ENCODE measurements at places on chromosomes 11 and 22.
A peak's percentile ranks its signal among the peaks of the same experiment; 100 is the strongest.

DNA sequence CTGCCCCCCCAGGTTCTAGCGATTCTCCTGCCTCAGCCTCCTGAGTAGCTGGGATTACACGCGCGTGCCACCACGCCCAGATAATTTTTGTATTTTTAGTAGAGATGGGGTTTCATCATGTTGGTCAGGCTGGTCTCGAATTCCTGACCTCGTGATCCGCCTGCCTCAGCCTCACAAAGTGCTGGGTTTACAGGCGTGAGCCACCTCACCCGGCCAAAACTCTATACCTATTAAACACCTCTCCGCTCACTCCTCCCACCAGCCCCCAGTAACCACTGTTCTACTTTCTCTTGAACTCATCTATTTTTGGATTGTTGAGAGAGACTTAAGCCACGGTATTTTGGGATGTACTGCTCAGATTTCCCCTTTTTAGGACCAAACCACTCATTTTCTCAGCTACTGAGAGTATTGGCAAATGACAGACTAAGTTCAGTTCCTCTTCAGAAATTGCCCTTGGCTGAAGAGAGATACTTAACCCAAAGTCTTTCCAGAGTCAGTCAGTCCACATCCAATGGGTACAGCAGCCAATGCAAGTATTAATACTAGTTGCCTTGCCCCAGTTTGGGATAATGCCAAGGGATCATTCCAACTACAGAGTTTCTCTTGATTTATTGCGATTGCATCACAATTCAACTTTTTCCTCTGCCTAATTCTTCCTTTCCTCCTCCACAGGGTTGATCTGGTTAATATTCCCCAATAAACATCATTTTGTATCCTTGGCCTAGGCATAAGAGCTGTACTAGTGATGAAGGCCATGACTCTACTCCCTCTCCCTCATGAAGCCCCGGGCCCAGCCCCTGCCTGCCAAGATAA, 36.8 kb upstream of the CSTF3 start:
- DNase-seq = no peak

GRCh38 chr11:17418444-17419081, 30.1 kb upstream of the KCNJ11 start:
- no peak for DNase-seq

DNA sequence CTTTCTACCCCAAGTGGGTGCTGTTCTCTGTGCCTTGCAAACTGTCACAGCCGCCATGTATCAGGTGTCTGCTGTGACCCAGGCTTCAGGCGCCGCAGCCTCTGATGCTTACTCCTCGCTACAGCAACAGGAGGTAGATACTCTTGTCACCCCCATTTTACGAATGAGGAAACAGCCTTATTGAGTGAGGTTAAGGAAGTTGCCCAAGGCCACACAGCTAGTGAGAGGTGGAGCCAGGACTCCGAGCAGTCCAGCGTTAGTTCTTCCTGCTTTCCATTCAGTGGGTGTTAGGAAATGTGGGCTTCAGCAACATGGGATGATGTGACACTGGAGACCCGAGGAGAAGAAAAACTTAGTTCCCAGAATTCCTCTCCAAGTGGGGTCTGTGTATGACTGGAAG, 14.3 kb downstream of the RNF215 start:
- DNase-seq = no peak

GRCh38 chr11:57097149-57097548, 84.6 kb upstream of the LRRC55 start:
- DNase-seq = no peak

DNA sequence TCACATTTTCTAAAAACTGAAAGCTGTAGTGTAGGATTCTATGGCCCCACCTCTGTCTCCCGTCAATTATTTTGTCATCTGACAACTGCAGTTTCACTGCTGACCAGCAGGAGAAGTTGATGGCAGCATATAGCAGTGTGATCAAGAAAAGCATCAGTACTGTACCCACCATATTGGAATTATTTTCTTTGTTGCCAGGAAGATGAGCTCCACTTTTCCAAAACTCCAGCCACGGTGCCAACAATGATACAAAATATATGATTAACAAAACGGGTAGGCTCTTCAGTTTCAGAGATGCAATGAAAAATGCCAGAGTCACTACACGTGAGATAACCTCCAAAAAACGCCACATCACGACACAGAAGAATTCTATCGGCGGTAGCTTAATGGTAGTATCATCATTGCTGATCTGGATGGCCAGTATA, 41.3 kb downstream of the XKR3 start:
- no peak for DNase-seq

DNA sequence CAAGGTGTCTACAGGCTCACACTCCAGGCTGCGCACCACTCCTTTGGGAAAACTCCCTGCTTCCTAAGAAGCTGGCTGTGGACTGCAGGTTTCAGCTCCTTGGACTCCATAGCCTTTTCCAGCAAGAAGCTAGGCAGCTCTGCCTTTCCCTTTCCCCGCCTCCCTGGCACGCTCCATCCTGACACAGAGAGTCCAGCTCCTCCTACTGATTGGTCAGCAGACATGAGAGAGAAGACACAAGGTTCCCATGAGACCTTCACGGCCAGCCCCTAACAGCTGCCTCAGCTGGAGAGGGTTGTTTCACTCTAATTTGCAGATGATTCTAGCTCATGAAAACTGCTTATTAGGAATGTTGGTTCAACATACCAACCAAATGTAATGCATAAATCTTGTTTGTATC, 27.6 kb downstream of the TENM4 start:
- peak; percentile 13 for DNase-seq

GRCh38 chr11:60161766-60162165, 21.1 kb downstream of the MS4A6A start:
- no peak for DNase-seq

DNA sequence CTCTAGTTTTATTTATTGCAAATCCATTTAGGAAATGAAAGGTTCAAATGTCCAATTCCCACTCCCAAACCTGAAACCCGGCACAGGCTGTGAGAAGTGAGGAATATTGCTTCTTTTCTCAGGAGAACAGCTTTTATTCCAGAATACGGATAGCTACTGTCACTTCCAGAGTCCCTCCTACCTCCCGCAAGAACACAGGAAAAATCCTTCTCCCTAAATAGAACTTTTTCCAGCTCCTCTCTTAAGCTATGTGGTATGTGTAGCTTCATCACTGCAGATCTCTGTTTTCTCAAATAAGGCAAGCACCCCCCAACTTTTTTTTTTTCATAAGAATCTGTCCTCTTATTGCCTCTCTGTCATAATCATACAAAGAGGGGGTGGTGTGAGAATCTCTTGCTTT, 126.8 kb downstream of the LARGE1 start:
- DNase-seq = no peak

- no peak for DNase-seq
Measured at GRCh38 chr22:45984316-45984916, 7.5 kb upstream of the WNT7B start.

DNA sequence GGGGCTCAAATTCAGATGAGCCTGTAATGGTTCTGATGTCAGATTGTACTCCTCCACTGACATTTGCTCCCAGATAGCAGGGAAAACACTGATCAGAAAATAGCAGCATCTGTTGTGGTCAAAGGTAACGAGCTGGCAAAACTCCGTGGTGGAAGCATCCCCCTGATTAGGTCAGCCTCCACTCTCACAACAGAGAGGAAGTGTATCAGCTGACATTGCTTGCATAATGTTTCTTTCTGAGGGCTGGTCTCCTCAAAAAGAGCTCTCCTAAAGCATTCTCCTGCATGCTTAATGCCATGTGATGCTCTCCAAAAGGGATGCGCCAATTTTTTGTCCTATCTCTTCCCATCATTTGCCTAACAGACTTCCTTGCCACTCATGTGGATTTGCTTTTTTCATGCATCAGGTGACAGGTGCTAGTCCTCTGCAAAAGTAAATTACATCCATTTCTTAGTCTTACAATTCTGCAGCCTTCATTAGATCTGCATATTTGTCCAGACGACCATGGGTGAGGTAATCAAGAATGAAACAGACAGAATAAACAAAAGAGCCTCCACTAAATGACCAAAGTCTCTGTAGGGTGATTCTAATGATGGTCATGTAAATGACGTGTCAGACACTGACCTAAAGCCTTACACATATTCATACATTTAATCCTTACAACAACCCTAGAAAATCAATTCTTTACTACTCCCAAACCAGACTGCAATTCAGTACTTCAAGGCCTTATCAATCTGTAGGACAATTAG, 6.4 kb upstream of the TENM4 start:
- no peak for DNase-seq

GRCh38 chr11:112616327-112617097, 344.7 kb upstream of the NCAM1 start:
- no peak for DNase-seq

DNA sequence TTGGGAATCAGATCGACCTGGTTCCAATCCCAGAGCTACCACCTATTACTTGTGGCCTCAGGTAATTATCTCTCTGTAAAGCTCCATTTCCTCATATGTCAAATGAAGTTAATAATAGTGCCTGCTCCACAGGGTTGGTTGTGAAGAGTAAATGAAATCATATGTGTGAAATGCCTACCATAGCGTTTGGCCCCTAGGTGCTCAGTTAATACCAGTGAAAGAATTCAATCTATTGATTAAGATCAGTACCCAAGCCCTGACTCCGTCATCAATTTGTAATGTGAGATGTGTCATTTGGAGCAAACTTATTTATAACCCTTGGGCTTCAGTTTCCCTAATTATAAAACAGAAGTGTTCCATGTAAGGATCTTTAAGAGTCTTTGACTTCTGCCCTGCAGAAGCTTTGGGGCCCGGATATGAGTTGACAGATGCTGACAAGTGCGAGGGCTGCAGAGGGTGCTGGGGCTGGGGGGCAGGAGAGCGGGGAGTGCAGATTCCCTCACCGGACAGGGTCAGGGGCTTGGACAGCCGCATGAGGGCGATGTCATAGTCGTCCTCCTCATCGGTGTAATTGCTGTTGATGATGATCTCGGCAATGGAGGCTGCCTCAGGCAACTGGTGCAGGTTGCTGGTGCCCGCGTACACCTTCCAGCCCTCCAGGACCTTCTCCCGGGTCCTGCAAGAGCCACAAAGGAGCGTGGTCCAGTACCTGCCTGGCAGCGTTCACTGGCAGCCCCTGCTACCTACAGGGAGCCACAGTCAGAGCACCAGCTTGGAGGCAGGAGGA, 20.9 kb downstream of the TMPRSS13 start:
- DNase-seq = no peak

DNA sequence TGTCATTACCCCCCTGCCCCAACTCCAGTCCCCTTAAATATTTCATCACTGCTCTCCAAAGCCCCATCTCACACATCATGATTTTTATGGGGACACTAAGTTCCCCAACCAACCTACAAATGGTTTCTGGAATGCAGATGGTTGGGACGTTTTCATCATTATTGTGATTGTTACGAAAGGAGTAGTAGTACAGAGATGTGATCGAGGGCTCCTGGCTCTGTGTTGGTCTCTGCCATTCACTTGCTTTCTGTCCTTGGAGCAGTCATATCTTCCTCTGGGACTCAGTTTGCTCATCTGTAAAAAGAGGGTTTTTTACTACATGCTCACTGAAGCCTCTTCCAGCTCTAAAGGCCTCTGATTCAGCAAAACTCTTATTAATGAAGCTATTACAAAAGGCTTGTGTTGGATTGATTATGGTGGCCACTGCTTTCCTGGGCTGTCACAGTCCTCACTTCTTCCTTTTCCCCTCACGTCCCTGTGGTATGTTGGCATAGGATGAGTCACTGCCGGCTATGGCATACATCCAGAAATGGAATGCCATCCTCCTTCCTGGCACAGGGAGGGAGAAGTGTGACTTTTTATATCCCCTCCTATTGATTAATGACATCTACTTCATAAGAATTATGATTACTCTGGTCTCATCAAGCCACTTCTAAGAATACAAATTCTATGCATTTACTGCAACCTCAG, 593.7 kb downstream of the METTL15 start:
- no peak for DNase-seq

DNA sequence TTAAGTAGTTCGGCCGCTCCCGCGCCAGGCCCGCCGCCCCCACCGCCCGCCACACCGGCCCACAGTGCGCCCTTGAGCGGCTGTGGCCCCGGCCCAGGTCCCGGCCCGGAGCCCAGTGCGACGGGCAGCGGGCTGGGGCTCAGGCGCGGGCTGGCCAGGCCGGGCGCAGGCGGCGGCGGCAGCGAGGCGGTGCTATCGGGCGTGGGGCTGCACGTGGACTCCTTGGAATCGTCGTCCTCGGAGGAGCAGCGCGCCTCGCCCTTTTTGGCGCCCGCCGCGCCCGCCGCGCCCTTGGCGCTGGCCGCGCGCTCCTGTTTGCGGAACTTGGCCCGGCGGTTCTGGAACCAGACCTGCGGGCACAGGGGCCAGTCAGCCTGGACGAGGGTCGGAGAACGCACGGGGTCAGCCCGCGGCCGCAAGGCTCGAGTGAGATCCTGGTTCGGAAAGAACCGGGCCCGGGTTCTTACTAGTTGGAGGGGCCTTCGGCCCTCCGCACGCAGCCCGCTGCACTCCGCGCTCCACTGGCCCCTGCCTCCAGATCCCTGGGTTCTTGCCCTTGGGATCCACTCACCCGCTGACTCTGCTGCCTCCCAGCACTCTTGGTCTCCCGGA, 4.0 kb downstream of the PHOX2A start:
- DNase-seq = peak; percentile 38

DNA sequence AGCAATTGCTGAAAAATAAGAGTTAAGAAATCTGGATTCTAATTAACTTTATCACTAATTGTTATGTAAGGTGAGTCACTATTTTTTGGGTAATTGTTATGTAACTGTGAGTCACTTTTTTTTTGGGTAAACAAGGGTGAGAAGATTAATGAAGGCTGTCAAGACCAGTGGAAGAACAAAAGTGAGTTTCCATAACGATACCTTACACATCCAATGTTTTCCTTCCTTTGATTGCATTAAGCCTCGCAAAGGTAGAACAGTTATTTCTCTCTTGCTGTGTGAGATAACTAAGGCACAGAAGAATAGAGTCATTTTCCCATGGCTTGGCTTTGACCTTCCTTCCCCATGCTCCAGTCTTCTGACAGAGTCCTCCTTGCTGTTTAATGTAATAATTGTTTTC, 374.7 kb downstream of the DDX10 start:
- DNase-seq = no peak

DNA sequence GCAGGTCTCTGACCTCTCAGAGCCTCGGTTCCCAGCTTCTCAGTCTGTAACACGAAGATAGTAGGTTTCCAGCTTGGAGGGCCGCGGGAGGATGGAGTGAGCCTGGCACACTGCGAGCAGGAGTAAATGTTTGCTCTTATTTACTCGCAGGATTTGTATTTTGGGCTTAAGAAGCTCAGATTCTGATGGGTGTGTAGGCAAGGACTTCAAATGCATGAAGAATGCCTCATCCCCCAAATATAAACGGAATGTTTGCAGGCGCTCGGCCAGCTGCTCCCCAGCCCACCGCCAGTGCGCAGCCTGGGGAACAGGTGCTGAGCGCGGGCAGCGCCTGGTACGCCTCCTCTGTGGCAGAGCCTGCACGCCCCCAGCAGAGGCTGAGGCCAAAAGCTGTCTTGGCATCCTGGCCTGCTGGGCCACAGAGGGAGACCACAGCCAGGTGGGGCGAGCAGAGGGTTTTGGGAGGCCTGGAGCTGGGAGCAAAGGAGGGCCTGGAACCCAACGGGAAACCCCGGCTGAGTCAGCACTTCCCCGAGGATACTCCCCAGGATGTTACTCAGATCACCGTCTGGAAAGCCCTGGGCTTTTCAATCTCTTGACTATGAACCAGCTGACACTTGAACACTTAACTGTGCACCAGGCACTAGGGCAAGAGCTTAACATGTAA, 9.4 kb downstream of the EHD1 start:
- DNase-seq = no peak

- DNase-seq = no peak
Measured at GRCh38 chr11:109894242-109894641, 198.9 kb upstream of the ZC3H12C start.

Measured in endothelial cell (in vitro differentiated cells).